ENCODE measurements at places on chromosomes 4 and X.

GRCh38 chrX:152884171-152884570, 13.7 kb upstream of the ZNF185 start:
- DNase-seq = no peak

DNA sequence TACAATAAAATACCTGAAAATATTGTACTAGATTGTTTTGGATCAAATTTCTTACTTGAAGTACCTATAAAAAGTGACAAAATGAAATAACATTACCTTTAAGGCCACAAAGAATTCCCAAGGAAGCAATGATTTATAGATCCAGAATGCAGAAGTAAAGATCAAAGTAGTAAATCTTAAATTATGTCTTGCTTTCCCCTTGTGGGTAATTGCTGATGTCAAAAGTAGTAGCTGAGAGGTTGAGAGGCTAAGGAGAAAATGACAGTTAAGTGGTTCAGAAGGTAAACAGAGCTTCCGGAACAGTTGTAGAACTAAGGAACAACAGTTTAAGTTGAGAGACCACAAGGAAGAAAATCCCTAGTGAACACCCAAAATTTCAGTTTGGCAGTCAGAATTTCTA, 358.3 kb downstream of the GABRG1 start:
- DNase-seq = no peak

- DNase-seq = no peak
Measured at GRCh38 chrX:114800719-114801118, 216.7 kb downstream of the IL13RA2 start.

GRCh38 chr4:79249881-79250503, 75.9 kb downstream of the NAA11 start:
- no peak for DNase-seq

GRCh38 chr4:138492176-138492575, 250.0 kb upstream of the SLC7A11 start:
- DNase-seq = no peak

Data from GM18507 (cell line).